ENCODE measurements at places on chromosomes 2 and 18. TPM values are rescaled to one million over a fixed set of nuclear protein-coding genes. Genes with fewer than 3 reads are reported as not detected.

GCA gene
- 22.3 TPM for total RNA-seq

- no peak for DNase-seq
Observed at GRCh38 chr2:26905341-26906198, 57.6 kb downstream of the DPYSL5 start.

GRCh38 chr2:182870227-182870626, 3.8 kb upstream of the FRZB start:
- DNase-seq = no peak

DNA sequence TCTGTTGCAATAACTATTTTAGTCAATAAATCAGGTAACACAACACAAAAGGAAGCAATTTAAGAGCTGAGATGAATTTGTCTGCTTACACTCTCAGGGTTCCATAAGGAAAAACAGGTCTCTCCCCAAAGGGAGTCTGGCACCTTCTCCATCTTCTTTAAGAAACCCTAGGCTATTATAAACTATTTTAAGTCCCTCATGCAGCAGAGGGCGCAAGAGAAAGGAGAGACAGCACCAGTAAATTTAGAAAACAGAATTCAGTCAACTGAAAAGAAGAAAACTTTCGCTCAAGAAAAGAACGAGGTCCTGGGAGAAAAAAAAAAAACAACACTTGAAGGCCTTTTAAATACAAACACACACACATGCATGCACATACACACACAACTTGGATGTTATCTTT, 19.1 kb downstream of the SULT1C4 start:
- DNase-seq = no peak

GRCh38 chr2:123624816-123625215, 400.3 kb upstream of the CNTNAP5 start:
- DNase-seq = no peak

- DNase-seq = no peak
Observed at GRCh38 chr2:85303780-85304531, 23.8 kb downstream of the TGOLN2 start.

GRCh38 chr18:58823412-58823811, 41.3 kb upstream of the ZNF532 start:
- no peak for DNase-seq

- DNase-seq = no peak
Observed at GRCh38 chr2:207512356-207512755, 17.4 kb upstream of the CREB1 start.
